Cardiac fibroblast (primary cell): ENCODE measurements at places on chromosomes 13 and 19.
A peak's percentile ranks its signal among the peaks of the same experiment; 100 is the strongest.

GRCh38 chr19:27972291-27973040 lies 1240.5 kb downstream of the UQCRFS1 start:
- DNase-seq, result peak; percentile 51

DNA sequence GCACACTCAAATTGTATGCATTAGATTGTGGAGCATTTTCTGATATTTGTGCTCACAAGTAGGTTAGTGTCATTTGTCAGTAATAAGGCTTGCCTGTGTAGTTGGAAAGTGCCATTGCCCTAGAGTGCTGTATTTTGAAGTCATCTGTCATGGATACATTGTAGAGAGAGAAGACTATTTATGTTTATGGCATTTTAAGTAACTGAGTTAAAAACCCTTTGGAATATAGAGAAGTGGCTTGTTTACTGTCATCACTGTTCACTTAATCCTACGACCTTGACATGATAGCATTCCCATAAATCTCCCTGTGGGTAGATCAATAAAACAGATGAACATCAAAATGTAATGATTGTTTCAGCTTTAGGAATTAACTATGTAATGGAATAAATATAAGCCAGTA lies 110.6 kb downstream of the MAB21L1 start:
- no peak for DNase-seq

DNA sequence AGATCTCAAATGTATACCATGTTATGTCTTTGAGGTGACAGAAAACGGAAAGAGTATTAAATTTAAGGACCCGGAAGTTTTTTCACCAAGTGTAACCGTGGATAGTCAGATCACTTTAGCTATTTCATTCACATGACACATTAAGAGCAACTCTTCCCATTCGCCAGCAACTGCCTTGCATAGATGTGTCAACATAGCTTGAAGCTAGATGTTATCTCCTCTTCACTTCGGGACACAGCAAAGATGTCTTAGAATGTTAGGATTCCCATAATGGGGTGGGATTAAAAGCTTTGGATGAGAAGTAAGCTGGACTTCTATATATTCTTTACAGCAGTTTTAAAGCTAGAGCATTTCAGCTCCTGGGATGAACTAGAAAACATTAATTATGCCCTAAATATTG lies 1135.9 kb upstream of the PCDH20 start:
- DNase-seq, result no peak

- no peak for DNase-seq
These were observed 25.1 kb downstream of the PPP1R37 start for GRCh38 chr19:45118106-45118505.

GRCh38 chr19:38227287-38228004 lies 3.4 kb upstream of the DPF1 start:
- DNase-seq, result no peak

DNA sequence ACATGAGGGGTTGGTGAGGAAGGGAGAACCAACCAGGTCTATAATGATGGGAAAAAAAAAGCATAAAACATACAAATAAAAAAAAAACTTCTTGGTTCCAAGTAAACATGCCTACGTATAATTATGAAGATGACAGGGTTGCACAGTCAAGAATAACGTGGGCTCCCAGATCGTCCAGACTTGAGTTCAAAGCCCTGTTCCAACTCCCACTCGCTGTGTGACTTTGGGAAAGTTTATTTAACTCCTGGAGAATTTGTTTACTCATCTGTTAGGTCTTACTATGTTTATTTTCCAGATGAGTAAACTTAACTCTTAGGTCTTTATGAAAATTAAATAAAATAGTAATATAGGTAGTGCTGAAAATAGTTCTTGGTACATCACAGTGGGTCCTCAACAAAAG lies 13.8 kb downstream of the STARD13 start:
- DNase-seq, result no peak

- no peak for DNase-seq
These were observed 185.2 kb downstream of the KLF12 start for GRCh38 chr13:73948848-73949529.

DNA sequence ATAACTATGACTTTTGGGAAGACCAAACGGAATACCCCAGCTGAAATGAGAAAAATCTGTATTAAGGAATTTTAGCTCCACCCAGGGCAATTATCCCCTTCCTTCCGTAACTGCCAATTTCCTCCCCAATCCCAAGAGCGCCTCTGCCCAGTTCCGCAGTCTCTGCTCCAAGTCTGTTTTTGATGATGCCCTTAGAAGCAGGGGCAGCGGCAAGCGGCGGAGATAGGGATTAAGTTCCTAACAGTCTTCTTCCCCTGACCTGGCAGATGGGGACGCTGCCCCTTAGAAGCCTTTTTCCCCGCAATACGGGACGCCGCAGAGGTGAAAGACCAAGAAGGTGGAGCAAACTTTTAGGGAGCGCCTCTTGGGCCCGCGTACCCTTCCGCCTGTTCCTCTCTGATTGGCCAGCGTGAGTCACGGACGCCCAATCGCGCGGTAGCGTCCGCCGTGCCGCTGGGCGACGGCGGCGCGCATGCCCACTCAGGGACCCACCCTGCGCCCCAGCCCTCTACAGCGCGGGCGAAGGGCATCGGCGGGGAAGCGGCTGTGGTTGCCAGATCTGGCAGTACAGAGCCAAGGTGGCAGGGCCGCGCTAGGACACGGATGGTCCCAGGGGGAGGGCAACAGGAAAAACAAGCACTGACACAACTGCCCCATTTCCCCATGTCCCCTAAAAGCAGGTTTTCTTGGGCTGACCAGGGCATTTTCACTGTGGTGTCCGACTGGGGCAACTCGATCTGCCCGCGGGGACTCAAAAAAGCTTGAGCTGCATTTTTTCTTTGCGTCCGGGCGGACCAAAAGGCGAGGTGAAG lies 843 bp upstream of the TDRD3 start:
- DNase-seq, result peak; percentile 93

GRCh38 chr19:1690699-1691307 lies 38.4 kb upstream of the TCF3 start:
- DNase-seq, result no peak

DNA sequence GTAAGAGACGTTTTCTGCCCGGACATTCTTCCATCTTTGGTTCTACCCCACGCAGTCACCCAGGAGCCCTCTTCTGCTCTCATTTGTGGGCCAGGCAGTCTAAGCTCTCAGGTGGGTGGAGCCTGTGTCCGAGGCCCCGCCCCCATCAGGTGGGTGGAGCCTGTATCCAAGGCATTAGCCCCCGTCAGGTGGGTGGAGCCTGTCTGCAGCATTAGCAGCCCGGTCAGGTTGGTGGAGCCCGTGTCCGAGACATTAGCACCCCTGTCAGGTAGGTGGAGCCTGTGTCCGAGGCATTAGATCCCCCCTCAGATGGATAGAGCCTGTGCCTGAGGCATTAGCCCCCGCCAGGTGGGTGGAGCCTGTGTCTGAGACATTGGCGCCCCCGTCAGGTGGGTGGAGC lies 45.5 kb upstream of the C13orf46 start:
- peak; percentile 22 for DNase-seq

- DNase-seq, result no peak
These were observed 356.3 kb upstream of the SLITRK5 start for GRCh38 chr13:87314822-87315221.

- peak; percentile 8 for DNase-seq
These were observed 389.3 kb downstream of the DACH1 start for GRCh38 chr13:71477735-71478134.

DNA sequence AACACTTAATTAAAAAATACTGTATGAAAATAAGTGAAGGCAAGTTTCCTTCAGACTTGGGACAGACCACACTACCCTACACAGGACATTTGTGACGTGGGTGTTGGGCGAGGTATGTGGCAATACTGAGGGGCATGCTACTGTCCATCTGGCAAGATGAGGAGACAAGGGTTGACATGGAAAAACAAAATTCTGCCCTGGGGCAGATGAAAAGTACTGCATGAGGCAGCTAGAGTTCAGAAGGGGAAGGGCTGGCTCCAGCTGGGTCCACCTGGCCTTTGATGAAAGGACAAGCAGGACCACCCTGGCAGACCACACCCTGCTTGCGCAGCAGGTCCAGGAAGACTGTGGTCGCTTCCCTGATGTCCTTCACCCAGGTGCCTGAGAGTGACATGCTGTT lies 43.2 kb downstream of the LATS2 start:
- DNase-seq, result no peak
